Esophagus muscularis mucosa (tissue), 4 donors: ENCODE measurements at places on chromosomes 7 and 10.

DNA sequence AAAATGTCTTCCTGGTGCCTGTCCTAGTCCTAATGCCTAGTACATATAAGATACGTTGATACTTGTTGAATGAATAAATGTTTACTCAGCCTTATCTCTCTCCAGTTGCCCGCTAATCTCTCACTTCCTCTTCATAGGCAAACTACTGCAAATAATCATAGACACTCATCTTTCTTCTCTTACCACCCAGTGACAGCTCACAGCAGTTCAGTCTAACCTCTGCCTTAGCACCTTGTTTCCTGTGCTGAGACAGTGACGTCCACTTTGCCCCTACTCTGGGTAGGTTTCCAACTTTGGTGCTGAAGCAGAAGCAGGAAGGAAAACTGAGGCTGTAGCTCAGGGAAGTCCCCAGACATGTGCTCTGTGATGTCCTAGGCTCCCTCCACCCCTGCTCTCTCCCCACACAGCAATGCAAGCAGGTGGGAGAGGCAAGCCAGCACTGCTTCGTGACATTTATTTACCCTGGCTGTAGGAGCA is 45.5 kb upstream of the RHOBTB1 start:
- DNase-seq: no peak

DNA sequence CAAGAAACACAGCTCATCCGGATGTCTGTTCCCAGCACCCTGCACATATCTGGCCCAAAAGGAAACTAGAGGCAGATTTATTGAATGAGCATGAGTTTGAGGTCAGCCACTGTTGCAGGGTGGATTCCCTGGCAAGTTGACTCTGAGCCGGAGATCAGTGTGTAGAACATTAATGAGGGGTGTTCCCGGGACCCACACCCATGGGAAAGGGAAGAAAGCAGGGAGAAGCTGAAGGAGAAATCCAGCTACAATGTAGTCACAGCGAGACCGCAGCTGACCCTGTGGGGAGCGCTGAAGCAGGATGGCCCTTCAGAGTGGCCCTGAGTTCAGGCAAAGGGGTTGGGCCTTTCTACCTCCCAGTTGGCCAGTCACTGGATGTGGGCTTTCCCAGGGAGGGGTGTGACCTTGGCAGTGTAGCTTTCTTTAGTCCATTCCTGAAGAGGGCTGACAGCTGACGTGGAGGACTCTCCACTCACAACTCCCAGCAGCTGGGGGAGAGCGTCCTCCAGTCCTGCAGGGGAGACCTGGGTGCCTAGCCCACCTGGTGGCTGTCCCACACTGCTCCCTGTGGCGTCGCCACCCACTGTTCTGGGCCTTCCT is 324.2 kb upstream of the ZMIZ1 start:
- DNase-seq: no peak

DNA sequence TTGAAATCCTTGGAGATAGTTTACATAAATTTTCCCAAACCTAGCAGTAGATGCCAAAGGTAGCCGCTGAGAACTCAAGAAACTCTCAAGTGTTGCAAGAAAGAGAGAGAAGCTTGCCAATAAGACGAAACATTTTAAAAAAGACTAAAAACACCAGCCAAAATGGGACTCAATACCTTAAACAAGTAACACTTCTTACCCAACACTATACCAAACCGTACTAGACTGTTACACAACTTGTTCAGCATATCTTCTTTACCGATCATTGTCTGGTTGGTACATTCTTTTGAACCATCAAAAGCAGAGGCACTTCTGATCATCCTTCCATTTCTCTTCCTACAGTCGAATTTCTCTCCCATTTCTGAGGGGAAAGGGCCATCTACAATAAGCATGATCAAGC is 4.8 kb upstream of the PTPN12 start:
- DNase-seq: no peak

DNA sequence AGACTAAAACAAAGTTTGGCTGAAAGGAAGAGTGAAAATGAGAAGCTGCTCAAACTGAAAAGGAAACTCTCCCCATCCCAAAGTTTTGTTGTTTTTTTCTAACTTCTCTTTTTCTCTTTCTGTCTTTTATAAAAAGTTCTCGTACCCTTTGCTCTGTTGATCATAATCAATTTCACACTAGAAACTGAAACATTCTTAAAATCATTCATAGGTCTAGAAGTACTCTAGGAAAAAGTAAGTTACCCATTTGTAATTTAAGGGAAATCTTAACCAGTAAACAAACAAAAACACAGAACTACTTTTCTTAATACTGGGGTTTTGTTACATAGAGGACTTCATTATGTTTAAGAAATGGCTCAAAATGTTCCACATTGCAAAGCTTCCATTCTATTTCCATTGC is 339.8 kb downstream of the SEMA3D start:
- no peak for DNase-seq

DNA sequence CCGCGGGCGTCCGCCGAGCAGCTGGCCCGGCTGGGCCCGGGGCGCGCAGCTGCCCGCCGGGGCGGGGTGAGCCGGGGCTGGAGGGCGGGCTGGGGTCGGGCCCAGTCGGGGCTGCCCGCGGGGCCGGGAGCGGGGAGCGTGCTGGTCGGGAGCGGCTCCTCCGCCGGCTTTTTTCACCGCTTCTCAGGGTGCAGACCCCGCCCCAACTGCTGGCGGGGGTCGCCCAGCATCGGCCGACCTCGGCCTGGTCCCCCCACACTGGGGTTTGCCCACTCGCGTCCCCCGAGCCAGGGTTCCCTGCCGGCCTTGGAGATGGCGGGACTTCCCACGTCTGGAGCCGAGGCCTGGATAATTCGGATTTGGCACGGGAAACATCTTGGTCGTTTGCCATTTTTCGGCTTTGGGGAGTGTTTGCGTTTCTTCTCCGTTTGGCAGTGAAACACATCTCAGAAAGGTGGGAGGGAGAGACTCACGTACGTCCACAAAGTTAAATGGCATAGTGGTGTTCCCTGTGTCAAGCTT is 432 bp downstream of the TMEM248 start:
- DNase-seq: no peak
